Activated CD8-positive, alpha-beta memory T cell treated with anti-CD3 and anti-CD28 coated beads for 1 hour (primary cell): ENCODE measurements at places on chromosomes 2 and 18.

- DNase-seq, result no peak
Observed at GRCh38 chr18:13494871-13495445, 231.4 kb downstream of the FAM210A start.

- DNase-seq, result no peak
Observed at GRCh38 chr2:142515493-142515892, 362.0 kb upstream of the KYNU start.

- DNase-seq, result no peak
Observed at GRCh38 chr2:238231251-238231793, 8.5 kb downstream of the HES6 start.

GRCh38 chr2:191947235-191947634, 100.3 kb upstream of the CAVIN2 start:
- DNase-seq, result no peak

DNA sequence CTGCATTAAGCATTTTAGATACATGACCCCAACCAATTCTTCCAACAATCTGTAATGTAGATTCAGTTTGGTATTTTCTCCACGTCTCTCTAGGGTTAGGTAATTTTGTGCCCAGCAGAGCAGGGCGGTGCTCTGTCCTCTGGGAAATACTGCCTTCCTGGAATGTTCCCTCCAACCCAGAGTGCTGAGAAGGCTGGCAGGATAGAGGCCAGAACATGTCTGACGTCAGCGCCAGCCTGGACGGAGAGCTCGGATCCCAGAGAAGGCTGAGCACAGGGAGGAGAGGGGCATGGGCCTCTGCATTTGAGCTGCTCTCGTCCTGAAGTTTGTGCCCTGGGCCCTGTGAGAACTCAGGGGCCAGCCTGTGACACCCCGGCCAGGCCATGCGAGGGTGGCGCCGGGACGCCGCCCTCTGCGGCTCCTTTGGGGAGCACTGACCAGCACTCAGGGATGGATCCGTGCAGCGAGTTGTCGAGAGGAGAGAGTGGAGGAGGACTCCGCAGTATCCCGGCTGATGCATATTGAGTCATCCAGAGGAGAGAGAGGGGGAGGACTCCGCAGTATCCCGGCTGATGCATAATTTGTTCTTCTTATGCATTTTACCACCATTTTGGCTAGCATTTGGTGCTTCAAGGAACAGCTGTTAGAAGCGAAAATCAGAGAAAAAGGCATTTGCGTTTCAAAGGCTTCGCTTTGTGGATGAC, 80.0 kb upstream of the PXDN start:
- no peak for DNase-seq

- no peak for DNase-seq
Observed at GRCh38 chr2:148451046-148451445, 193.5 kb upstream of the EPC2 start.

DNA sequence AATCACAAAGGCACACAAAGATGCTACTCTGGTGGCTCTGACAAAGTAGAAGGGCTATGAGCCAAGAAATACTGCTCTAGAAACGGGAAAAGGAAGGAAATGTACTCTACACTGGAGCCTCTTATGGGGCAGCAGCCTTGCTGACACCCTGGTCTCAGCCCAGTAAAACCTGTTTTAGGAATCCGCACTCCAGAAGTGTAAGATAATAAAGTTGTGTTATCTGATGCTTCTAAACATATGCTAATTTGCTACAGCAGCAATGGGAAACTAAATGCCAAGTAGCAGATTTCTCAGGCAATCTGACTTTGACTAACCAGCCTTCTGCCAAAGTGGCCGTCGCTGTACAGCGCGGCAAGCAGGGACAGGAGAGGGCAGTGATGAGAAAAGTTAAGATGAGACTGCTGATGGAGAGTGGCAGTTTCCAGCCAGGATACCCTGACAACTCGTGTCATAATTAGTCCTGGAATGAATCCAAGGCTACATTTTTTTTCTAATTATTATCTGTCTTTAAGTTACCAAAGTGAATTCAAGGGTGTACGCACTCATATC, 99.0 kb downstream of the NETO1 start:
- no peak for DNase-seq

GRCh38 chr2:182937870-182938269, 71.4 kb upstream of the FRZB start:
- DNase-seq, result no peak

- no peak for DNase-seq
Observed at GRCh38 chr2:80351231-80351630, 46.7 kb upstream of the LRRTM1 start.

- no peak for DNase-seq
Observed at GRCh38 chr2:202760848-202761247, 110.7 kb downstream of the ICA1L start.

- no peak for DNase-seq
Observed at GRCh38 chr2:128637481-128638155, 318.9 kb upstream of the HS6ST1 start.

DNA sequence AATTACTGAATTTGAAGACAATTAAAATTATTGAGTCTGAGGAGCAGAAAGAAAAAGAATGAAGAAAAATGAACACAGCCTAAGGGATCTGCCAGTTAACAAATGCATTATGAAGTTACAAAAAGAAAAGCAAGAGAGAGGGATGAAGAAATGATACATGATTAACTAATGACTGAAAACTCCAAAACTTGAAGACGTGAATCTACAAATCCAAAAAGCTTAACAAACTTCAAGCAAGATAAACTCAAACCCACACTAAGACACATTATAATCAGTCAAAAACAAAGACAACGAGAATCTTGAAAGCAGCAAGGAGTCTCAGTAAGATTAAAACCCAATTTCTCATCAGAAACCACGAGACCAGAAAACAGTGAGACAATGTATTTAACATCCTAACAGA, 15.6 kb downstream of the RPRD1A start:
- no peak for DNase-seq

- DNase-seq, result no peak
Observed at GRCh38 chr18:58135701-58136331, 91.8 kb downstream of the NEDD4L start.

GRCh38 chr2:46857871-46858701, 57.5 kb downstream of the MCFD2 start:
- no peak for DNase-seq

DNA sequence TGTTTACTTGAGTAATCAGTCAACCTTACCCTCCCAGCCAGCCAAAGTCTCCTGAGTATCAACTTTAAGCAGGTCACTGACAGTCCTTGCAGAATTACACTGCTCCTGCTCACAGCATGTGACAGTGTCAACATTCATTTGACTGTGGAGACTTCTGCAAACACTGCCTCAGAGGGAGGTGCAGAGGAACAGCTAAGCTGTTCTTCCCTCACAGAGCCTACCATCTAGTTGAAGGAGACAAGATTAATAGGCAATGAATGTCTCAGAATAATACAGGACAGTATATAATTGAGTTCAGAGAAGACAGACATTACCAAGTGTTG, 11.9 kb downstream of the SLC14A2 start:
- DNase-seq, result no peak

DNA sequence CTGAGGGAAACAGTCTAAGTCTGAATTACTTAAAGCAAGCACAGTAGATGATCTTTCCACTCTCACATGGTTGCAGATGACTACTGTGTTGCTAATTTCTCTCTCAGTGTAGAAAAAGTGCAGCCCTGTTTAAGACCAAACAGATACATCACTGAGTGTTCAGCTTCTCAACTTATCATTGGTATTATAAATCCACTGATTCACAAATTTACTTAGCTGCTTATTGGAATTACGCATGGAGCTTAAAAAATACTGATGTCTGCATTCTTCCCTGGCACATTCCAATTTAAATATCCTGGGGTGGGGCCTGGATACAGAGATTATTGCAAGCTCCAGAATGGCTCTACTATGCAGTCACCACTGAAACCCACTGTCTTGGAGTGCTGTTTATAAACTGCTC, 411.2 kb downstream of the RND3 start:
- no peak for DNase-seq

DNA sequence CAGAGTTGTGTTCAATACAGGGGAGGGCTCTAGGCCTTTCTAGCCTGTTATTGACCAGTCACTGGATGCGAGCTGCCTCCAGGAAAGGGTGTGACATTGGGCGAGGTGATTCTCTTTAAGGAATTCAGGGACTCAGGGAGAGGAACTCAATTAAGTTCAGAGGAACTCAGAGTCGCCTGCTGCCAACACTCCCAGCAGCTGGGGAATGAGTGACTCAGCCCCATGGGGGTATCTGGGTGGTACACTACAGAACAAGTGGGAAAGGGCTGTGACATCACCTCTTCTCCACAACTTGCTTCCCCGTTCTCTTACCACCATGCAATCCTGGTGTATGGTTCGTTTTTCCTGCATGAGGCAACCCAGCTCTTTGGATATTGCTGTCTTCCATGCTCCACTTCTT, 50.4 kb upstream of the CYRIA start:
- no peak for DNase-seq

DNA sequence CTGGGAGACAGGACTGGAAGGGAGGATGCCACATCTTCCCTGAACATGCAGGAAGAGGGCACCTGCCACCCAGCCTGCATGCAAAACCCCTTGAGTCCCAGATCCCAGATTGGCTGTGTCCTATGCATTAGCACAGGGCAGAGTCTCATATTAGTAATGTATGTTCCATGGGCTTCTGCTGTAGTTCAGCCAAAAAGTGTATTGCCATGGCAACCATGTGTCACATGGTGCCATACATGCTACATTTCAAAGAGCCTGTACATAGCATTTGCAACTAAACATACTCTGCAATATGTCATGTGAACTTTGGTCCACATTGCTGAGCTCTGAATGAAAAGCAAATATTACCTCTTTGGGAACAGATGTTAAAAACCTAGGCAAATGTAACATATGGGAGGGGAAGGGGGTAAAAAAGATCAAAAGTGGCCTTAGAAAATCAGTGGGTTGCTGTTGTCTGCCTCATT, 78.4 kb downstream of the DPP4 start:
- DNase-seq, result no peak

DNA sequence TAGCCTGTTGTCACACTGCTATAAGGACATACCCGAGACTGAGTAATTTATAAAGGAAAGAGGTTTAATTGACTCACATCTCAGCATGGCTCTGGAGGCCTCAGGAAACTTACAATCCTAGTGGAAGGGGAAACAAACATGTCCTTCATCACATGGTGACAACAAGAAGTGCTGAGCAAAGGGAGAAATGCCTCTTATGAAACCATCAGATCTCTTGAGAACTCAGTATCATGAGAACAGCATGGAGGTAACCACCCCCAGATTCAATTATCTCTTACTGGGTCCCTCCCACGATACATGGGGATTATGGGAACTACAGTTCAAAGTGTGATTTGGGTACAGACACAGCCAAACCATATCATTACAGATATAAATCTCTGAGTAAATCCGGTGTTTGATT, 148.7 kb downstream of the PRPF40A start:
- DNase-seq, result no peak

DNA sequence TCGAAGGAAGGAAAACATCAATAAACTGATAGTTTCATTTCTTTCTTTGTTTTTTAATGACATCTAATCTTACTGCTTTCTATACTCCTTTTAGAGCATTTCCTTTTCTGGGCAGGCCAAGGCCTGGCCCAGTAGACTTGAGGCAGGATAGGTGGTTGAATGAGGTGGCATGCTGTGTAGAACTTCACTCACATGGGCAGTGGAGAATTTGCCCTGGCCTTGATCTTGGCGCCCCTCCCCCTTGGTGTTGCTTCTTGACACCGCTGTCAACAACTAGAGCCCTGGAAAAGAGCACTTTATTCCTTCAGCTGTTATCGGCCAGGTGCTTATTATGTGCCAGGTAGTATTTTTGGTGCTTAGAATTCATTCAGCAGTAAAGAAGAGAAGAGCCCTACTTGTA, 37.4 kb downstream of the XRCC5 start:
- DNase-seq, result no peak
